ENCODE measurements at places on chromosomes 6 and 20.

- DNase-seq = no peak
These were observed 37.5 kb downstream of the ELMO2 start for GRCh38 chr20:46368902-46369268.

DNA sequence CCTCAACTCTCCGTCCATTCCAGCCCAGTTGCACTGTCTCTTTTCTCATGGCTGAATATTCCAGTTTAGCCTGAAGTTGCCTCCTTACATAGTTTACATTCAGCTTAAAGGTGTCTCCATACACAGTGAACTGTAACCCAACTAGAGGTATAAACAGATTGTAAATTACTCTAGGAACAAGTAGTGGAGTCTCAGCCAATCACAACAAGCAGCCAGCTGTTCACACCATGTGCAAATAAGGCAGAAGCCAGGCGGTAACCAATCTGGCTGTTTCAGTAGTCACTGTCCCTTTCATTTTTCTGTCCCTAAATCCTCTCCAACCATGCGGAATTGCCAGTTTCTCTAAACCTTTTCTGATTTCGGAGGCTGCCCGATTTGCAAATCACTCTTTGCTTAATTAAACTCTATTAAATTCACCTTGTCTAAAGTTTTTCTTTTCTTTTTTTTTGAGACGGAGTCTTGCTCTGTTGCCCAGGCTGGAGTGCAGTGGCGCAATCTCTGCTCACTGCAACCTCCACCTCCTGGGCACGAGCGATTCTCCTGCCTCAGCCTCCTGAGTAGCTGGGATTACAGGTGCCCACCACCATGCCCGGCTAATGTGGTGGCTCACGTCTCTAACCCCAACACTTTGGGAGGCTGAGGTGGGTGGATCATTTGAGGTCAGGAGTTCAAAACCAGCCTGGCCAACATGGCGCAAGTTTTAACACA, 37.6 kb upstream of the GFOD1 start:
- no peak for DNase-seq

DNA sequence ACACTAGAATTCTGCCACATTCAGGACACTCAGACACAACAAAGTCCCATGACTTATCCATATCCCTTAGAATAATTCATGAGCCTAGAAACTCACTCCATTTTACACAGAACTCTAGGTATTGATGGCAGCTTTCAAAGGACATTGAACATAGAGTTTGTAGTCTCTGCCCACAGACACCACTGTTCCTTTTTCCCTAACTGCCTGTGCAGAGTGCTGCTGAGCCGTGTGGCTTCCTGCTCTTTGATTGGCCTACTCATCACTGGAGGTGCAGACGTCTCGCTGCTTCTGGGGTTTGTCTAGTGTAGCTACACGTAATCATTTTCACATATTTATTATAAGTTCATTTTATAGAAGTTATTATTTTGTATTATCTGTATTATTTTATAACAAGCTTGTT, 407.6 kb downstream of the PREX1 start:
- no peak for DNase-seq

- no peak for DNase-seq
These were observed 2.3 kb downstream of the FKBP5 start for GRCh38 chr6:35686436-35686835.

DNA sequence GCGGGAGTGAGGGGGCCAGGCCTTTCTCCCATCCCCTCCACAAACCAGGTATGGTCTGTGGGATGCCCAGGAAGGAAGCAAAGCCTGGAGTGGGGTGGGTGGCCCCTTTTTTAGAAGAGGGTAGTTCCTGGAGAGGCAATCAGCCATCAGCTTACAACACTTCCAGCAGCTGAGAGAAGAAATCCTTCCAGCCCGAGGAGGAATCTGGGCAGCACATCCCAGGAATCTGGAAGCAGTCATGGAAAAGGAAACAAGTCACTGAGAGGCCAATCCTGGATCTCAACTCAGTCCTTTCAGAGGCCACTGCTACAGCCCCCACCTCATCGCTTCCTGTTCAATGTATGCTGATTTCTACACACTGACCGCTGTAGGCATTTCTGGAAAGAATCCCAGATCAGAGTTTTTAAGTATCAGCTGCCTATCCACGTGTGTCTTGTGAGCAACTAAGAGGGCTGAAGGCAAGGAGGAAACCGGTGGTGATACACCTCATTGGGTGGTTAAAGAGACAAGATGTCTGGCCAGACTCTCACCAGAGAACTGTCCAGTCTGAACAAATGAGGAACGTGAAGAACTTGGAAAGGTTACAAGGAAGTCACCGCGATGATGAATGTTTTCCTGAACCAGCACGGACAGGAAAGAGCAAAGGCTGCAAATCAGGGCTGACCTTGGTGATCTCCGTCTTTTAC, 92.9 kb upstream of the SHLD1 start:
- peak; percentile 89 for DNase-seq

All from lung (tissue), 17 donors.